ENCODE measurements at places on chromosomes 2 and 18. TPM values are rescaled to one million over a fixed set of nuclear protein-coding genes. Genes with fewer than 3 reads are reported as not detected.

The GALNT14 gene
- 1.7 TPM for total RNA-seq

DNA sequence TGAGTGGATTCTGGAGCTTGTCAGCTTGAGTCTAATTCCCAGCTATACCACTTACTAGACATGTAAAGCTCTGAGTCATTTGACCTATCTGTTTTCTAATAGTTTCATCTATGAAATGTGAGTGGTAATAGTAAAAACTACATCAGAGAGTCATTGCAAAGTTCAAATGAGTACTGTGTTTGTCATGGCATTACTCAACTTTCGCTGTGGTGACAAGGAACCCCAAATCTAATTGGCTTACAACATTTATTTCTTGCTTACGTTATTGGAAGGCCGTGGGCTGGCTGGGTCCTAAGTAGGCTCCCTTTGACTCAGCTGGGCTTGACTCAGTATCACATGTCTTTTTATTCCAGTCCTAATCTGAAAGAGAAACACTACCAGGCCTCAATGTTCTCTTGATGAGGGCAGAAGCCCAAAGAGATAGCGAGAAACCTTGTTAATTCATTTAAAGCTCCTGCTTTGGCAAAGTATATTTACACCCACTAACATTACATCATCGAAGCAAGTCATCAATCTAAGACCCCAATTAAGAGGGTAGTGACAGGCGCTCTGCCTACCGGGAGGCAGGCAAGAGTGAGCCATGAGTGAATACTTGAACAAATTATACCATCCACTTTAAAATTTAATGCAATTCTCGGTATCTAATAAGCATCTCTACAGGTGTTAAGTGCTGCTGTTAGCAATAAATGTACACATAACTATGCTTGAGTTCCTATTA is 431.8 kb upstream of the SPHKAP start:
- no peak for DNase-seq

The PLGLB2 gene
- total RNA-seq, result 0.65 TPM

DNA sequence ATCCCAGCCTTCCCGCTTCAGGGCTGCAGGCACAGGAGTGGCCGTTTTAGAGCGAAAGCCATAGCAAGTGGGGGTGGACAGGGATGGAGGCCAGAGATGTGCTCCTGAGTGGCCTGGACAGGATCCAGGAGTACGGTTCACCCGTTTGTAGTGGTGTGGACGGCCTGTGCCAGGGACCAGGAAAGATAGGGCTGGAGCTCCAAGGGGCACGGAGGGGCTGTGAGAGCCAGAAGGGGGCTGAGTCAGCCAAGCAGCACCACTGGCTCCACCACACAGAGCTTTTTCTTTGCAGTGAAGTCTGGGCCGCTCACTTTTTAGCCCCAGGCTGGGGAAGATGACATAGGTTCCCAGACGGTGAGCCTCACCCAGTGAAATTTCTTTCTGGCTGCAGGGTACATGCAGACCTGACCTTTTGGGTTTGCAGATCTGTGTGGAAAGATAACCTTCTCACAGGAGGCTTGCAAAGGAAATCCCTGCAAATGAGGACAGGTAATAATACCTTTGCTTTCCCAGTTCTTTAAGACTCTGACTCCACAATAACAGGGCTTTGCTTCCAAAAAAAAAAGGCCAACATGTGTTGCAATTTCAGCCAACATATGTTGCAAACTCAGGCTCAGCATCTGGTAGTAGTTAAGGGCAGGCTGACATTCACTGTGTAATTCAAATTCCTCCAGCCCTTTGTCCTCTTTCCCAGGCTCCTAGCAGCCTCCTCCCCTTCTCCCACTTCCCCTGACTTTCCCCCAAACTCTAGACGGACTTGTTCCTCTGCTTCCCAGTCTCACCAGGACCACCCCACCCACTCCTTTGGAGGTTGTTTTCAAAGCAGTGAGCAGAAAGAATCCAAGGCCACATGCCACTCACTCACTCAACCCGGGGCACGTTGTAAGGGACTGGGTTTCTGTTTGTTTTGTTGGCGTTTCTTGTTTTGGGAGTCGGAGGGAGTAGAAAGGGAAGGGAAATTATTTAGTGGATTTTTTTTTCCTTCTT is 20.3 kb upstream of the LAPTM4A start:
- DNase-seq, result no peak

DNA sequence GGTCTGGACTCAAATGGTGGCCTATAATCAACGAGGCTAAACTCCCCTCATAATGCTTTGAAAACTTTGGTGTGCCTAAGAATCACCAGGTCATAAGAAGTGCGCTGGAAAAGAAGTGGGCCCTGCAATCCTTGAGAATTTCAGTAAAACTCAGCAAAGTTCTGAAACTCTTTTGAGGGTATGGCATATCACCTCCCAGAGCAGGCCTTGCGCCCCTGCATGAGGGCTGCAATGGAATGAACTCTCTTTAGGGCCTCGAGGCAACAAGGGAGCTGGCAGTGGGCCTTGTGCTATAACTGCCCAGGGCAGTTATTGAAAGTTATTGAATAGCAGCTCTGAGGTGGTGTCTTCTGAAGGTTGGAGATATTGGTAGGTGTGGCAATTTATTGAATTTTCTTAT is 34.5 kb upstream of the AFF3 start:
- no peak for DNase-seq

- DNase-seq, result peak; percentile 99
Observed at GRCh38 chr2:68828887-68829708, 42.1 kb downstream of the BMP10 start.

DNA sequence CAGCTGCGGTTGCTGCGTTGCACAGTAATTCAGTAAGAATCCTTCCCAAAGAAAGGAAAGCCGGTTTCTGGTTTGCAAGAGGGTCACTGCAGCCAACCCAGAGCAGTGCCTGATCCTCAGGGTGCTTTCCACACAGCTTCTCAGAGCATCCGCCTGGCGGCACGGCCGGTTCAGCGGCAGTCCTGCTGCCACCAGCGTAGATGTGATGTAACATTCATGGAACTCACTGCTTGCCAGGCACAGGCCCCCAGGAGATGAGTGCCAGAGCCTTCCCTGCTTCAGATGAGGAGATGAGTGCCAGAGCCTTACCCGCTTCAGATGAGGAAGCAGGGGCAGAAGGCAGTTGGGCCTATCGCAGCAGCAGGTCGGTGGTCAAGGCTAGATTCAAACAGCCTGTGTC is 230.2 kb downstream of the GBX2 start:
- no peak for DNase-seq

GRCh38 chr2:203191961-203192360 is 46.9 kb upstream of the CYP20A1 start:
- no peak for DNase-seq

DNA sequence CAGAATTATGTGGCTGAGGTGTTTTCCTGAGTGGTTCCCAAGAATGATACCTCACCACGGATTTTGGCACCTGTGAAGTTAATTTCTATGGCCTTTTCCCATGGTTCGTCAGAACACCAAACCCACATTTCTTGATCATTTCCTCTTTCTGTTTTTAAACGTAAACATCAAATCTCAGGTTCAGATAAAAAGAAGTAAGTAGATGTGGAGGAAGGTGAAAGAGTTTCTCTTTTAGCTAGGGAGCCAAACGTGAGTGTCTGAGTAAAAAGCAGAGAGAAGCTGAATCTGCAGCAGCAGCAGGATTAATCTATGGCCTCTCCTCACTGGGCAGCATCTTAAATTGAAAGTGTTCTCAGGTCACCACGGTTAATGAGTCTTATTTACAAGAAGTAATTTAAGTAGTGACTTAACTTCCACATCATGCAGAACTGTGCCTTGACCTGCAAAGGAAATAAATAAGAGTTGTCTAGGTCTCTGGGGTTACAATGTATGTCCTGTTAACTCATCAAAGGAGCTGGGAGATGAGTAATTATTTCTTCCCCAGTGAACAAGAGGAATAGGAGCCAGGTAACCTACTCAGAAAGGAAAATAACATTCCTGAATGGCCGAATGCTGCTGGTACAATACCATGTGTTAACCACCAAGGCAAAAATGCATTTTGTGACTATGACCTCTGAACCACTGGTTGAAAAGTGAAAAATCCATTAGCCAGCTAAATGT is 139.6 kb upstream of the NETO1 start:
- no peak for DNase-seq

GRCh38 chr2:225402210-225402776 is 2.8 kb downstream of the NYAP2 start:
- no peak for DNase-seq

The COLEC11 gene
- total RNA-seq, result 0.85 TPM
